ENCODE measurements at places on chromosomes 1 and 21.

GRCh38 chr1:12353981-12354380 is 124.2 kb downstream of the VPS13D start:
- no peak for DNase-seq

DNA sequence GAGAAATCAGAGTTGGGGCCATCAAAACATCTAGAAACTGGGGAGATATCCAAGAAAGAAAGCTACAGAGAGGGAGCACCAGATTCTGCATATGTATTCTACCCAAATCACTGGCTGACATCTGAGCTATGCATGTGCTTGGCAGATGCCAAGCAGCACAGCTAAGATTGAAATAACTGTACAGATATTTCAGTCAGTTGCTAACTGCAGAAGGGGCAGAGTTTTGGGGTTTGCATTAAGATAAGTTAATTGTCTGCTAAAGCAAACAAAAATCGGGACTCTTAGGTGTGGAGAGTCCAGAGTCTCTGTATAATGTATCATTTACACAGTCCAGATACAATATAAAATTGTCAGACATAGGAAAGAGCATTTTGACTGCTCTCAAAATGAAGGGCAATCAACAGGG is 437.1 kb downstream of the PTBP2 start:
- DNase-seq: no peak

- DNase-seq: no peak
Measured at GRCh38 chr1:236944556-236944955, 59.7 kb downstream of the MT1HL1 start.

DNA sequence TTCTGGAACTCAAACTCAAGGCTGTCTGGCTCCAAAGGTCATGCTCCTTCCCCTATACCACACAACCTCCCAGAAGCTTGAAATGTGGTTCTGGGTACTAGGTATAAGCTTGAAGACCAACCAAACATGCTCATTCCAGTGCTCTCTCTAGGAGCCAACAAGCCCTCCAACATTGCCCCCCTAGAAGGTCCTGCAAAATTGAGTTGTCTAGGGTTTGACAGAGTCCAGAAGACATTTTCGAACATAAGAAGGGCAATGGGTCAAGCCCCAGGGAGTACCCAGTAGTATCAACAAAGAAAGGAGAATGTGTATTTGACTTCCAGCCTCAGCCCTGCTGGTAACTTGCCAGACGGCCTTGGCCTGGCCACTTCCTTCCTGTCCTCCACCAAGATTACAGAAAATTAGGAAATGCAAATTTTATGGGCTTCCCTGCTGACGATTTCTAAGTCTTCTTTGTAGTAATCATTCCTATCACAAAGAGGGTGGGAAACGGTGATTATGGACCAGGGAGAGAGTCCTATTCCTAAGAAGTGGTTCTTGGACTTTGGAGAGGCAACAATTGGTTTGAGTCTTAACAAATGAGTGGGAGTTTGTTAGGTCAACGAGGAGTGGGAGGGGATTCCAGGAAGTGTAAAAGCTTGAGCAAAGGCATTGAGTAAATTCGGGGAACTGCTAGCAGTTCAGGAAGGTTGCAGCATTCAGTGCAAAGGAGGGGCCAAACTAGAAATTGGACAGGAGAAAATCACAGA is 18.7 kb upstream of the SLAMF1 start:
- DNase-seq: no peak

GRCh38 chr1:230230273-230230672 is 163.2 kb downstream of the GALNT2 start:
- DNase-seq: no peak

All from coronary artery (tissue), 2 donors.